Activated CD4-positive, alpha-beta T cell treated with anti-CD3 and anti-CD28 coated beads, Interleukin-2, amount 10 ng/mL, durations not matched to agents 7 days and 5 days (primary cell): ENCODE measurements at places on chromosomes 13 and 19.

DNA sequence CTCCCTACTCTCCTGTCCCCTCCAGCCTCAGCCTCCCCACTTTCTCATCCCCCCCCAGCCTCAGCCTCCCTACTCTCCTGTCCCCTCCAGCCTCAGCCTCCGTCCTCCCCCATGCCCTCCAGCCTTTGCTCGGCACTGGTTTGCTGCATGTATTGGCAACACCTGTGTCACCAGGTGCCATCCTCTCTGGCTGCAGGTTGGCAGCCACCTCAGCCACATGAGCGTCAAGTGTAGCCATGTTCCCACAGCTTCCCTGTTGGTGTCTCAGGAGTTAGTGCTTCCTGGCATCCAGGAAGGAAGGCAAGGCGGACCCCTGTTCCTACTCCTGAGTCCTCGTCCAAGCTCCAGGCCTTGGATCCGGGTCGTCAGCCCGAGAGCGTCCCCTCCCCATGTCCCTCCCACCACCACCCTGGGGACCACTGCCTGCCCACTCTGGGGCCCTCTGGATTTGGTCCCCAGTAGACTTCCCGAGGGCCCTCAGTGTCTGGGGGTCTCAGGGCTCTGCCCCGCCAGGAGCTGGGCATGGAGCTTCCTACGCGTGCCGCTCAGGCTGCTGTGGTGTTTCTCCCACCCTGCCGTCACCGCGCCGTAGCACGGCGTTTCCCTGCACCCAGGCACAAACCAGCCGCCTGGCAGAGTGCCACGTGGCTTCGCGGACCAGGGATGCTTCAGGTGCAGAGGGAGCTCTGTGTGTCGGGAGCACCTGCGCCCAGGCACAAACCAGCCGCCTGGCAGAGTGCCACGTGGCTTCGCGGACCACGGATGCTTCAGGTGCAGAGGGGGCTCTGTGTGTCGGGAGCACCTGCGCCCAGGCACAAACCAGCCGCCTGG is 128.3 kb upstream of the MCF2L start:
- no peak for DNase-seq

DNA sequence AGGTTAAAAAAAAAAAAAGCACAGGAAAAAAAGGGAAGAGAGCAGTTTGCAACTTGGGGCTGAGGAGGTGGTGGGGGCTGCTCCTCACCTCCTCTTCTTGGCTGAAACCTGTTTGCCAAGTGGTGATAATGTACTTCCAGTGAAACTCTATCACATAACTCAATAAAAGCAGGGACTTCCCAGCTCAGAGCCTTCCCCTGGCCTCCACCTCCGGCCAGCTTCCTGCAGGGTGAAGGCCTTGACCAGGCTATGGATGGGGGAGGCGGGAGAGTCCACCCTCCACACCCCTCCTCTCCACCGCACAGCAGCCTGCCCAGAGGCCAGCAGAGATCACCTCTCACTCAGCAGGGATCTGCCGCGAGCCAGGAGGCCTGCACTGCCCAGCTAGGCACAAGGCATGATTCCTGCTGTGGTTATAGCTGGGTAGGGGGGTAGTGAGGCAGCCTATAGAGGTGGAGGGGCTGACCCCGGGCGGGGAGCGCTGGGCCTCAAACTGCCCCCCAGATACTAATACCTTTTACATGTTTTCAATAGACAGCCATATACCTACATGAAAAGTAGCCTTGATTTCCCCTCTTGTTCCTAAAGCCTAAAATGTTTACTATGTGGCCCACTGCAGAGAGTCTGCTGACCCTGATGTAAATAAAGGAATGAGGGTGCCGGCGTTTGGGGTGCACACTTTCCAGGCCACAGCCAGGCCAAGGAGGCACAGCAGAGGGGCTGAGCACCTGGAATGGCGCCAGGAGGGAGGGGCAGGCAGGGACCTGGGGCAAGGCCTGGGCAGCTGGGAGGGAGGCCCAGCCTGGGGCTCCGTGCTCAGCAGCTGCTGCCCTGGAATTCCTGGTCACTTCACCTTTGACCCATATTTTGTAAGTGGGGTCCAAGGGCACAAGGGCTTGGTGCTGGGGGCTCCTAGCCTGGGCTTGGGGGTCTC is 10.3 kb downstream of the ZNF787 start:
- no peak for DNase-seq

- no peak for DNase-seq
These were observed 51.9 kb downstream of the GARRE1 start for GRCh38 chr19:34306213-34306661.

DNA sequence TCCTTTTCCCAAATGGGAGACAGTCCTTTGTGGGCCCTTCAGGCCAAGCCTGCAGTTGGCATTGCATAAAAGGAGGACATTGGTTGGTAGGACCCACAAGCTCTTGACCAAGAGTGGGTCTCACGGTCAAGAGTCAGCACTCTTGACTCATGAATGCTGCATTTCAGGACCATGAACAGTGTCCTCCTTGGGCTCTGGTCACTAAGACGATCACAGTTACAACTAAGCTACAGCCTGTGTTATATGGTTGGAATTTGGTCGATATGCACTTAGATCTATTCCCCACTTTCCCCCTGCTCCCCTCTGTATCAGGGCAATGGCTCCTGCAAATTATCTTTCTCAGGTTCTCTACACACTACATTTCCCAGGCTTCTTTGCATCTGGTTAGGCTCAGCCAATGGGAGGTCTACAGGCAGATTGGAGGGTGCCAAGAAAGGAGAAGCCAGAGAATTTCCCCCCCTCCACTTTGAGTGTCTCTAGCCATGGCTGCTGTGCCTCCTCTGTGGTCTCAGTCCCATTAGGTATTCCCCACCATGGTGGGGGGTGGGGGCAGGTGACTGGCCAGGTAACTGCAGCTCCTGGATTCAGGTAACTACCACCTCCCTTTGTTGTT is 3.1 kb upstream of the OLFM2 start:
- DNase-seq = no peak

DNA sequence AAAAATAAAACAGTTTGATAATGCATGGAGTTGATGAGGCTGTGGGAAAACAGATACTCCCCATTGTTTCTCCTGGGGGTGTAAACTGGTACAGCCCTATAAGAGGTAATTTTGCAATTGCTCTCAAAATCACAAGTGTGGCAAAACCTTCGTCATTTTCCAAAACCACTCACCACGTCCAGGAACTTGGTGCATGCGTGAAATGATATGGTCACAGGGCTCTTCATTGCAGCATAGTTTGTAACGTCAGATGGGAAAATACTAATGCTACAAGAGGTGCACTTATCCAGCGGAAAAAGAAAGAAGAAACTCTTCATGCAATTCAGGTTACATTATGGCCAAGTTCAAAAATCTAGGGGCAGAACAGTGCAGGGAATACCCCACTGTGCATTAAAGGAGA is 11.9 kb upstream of the PLAUR start:
- no peak for DNase-seq

- DNase-seq = no peak
These were observed 12.8 kb downstream of the LILRA1 start for GRCh38 chr19:54606230-54606629.

GRCh38 chr13:79190932-79191331 is 215.1 kb downstream of the RBM26 start:
- DNase-seq = no peak

- DNase-seq = no peak
These were observed 25.2 kb downstream of the ABCC4 start for GRCh38 chr13:95276037-95276505.

- DNase-seq = no peak
These were observed 54.1 kb downstream of the WDFY2 start for GRCh38 chr13:51638216-51638871.

GRCh38 chr13:110915874-110916206 is 971 bp upstream of the ANKRD10 start:
- DNase-seq = no peak

DNA sequence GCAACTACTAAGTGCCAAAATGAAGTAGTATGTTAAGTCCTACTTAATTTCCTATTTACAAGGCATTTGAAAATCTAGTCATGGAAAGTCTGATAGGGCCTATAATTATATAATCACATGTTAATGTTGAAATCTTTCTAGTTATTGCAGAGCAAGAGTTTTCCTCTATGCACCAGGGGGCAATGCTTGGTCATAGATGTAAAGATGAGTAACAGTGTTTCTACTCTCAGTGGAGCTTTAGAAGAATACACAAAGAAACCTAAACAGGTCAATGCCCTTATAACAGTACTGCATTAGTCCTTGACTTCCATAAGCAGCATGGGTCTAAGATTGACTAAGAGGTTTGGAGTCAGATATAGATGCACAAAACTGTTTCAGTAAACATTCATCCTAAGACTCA is 218.7 kb downstream of the KCTD12 start:
- DNase-seq = no peak

DNA sequence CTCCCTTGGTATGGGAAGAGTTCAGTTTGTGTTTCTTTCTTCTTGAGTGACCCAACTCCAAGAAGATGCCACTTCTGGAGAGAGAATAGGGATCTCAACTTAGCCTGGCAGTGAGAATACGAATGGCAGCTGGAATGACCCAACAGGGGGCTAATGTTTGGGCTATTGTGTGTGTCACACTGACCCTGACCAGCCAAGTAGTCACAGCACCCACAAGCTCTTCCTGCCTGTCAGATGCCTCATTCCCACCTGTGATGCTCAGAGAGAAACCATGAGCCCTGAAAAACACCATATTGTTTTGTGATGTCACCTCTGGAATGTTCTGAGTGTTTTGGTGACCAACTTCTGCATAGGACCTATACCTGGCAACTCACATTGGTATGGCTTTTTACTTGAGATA is at the start of gene CBY2:
TSS of gene CBY2 (plus strand) at position 233 of the 400 bp plus-strand sequence. CDS start at position 304, 71 bp downstream.
- no peak for DNase-seq

DNA sequence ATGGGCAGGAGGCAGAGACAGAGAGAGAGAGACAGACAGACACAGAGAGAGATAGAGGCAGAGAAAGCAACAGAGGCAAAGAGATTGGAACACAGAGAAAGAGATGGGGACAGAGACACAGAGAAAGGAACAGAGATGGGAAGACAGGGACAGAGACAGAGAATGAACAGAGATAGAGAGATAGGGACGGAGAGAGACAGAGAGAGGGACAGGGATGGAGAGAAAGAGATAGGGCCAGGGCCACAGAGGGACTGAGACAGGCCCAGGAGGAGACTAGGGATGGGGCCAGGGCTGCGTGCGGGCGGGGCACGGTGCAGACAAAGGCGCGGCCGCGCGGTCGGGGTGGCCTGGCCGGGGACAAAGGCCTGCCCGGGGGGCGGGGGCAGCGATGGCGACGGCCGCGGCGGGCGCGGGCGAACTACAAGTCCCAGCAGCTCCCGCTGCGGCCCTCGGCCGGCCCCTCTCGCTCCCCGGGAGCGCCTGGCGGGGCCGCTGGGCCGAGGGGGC is at the start of gene ZNF358:
TSS of gene ZNF358 (plus strand) at position 459 of the 507 bp plus-strand sequence. CDS start 3,140 bp downstream, outside the sequence.
- DNase-seq = peak; percentile 33

DNA sequence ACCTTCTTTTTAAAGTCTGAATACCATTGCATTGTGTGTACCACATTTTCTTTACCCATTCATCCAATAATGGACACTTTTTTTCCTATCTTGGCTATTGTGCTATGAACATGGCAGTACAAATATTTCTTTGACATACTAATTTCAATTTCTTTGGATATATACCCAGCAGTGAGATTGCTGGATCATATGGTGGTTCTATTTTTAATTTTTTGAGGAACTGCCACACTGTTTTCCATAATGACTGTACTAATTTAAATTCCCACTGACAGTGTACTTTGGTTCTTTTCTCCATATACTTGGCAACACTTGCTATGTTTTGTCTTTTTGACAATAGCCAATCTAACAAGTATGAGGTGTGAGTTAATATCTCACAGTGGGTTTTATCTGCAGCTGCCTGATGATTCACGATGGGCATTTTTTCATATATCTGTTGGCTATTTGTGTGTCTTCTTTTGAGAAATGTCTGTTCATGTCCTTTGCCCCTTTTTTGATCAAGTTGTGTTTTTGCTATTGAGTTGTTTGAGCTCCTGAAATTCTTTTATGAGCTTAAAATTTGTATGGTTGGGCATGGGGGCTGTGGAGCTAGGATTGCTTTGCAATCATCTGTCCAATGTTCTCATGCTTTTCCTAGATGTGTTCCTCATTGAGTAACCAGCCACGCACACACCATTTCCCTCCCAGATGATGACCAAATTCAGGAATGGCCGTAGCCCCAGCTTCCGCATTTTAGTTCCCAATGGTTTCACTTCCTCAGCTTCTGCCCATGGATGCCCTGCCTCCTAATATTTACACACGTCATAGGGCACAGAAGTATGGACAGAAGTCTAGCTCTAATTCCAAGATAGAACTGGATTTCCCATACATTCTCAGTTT is 380.0 kb upstream of the SGCG start:
- DNase-seq = no peak

- no peak for DNase-seq
These were observed 594.4 kb downstream of the SLITRK6 start for GRCh38 chr13:85204668-85205344.

DNA sequence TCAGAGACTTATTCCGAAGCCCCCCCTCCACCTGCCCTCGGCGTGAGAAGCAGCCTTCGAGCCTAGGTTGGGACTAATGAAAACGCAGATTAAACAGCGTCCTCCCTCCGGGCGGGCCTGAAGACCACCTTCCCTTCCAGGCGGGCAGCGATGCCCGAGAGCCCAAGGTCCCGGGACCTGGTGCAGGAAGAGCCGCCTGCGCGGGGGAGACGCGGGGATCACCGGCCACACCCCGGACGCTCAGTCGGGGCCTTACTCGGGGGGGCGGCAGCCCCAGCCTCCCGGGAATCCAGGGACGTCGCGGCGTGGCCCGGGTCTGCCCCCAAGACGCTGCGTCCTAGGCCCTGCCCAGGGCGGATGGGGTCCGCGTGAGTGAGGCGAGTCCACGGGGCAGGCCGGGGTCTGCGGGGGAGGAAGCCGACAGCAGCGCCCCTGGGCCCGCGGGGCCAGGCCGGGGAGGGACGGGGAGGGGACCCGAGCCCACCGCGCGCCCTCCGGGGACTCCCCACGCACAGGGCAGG is 33.3 kb upstream of the SPACA7 start:
- DNase-seq = no peak

GRCh38 chr13:67063036-67063435 is 167.1 kb downstream of the PCDH9 start:
- DNase-seq = no peak

- no peak for DNase-seq
These were observed 118.9 kb upstream of the UBL3 start for GRCh38 chr13:29969286-29969685.

- DNase-seq = no peak
These were observed 97.4 kb downstream of the ZC3H13 start for GRCh38 chr13:45954836-45955800.

DNA sequence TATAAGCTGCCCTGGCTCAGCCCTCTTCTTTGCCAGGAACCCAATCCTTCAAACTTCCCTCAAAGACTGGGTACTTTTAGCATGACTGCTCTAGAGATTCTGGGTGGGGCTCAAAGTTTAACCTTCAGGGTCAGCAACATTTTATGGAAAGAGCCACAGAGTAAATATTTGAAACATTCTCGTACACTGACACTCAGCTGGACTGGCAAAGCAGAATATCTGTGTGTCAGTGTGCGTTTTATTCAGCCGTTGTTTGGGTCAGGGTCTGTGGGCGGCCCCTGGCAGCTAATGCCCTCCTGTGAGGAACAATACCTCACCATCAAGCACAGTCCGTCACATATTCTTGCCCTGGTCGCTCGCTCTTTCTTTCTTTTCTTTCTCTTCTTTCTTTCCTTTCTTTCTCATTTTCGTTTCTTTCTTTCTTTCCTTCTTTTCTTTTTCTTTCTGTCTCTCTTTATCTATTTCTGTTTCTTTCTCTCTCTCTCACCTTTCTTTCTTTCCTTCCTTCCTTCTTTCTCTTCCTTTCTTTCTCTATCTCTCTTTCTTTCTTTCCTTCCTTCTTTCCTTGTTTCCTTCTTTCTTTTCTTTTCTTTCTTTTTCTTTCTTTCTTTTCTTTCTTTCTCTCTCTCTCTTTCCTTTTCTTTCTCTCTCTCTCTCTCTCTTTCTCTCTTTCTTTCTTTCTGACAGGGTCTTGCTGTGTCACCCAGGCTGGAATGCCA is 10.7 kb downstream of the DPRX start:
- DNase-seq = no peak

- peak; percentile 67 for DNase-seq
These were observed 5.7 kb downstream of the REX1BD start for GRCh38 chr19:18594096-18594823.
